ENCODE measurements at places on chromosomes 6 and 20.
A peak's percentile ranks its signal among the peaks of the same experiment; 100 is the strongest.

GRCh38 chr6:7998103-7998725 lies 66.0 kb downstream of the BLOC1S5 start:
- DNase-seq, result peak; percentile 51

DNA sequence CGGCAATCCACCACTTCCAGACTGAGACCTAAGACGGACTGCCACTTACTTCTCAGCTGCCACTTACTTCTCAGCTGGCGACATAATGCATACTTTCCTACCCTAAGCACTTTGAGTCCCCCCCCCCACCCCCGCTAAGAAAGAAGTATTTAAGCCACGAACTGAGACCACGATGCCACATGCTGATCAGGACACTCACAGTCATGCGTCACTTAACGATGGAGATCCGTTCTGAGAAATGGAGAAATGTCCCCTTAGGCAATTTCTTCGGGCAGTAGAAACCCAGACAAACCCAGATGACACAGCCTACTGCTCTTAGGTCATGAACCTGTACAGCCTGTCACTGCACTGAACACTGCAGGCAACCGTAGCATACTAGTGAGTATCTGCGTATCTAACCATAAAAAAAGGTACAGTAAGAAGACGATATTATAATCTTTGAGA lies 690 bp downstream of the IFNGR1 start:
- DNase-seq, result peak; percentile 88

DNA sequence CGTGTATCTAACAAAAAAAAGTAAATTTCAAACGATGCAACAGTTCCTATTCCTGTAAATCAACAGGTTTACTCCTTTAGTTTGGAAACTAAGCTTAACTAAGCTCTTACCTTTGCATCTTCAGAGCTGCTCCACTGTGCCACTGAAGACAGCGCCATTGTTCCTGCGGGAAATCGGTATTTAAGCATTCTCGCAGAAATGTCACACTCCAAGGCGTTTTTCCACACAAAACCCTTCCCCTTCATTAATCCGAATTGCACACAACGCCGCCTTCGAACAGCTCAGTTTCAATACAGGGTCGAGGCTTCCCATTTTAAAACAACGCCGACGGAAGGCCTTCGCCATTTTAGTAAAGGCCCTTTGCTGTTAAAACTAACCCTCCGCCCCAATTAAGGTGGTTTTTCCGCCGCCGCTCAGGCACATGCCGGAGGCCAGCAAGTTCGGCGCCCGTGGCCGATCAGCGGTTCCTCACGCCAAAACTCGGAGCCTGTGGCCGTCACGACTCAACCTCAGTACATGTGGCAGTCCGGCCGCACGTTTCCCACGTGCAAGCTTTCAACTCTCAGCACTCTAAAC lies 35.4 kb upstream of the SYNCRIP start:
- no peak for DNase-seq

DNA sequence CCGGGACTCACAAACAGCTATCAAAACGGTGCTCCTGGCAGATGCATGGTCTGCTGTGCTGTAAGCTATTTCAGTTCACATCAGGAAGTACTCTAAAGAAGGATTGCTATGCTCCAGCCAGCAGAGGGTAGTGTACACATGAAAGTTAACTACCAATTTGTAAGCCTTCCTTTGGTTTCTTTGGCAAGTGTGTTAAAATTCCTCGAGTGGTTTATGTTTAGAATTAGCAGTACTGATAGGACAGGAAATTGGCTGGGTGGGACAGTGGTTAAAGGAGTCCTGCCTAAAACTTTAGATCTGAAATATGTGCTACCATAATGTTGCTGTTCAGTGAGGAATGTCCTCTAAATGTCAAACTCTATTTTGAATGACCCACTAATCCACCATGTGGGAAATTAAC lies 47.4 kb downstream of the TRMT11 start:
- DNase-seq, result peak; percentile 85

DNA sequence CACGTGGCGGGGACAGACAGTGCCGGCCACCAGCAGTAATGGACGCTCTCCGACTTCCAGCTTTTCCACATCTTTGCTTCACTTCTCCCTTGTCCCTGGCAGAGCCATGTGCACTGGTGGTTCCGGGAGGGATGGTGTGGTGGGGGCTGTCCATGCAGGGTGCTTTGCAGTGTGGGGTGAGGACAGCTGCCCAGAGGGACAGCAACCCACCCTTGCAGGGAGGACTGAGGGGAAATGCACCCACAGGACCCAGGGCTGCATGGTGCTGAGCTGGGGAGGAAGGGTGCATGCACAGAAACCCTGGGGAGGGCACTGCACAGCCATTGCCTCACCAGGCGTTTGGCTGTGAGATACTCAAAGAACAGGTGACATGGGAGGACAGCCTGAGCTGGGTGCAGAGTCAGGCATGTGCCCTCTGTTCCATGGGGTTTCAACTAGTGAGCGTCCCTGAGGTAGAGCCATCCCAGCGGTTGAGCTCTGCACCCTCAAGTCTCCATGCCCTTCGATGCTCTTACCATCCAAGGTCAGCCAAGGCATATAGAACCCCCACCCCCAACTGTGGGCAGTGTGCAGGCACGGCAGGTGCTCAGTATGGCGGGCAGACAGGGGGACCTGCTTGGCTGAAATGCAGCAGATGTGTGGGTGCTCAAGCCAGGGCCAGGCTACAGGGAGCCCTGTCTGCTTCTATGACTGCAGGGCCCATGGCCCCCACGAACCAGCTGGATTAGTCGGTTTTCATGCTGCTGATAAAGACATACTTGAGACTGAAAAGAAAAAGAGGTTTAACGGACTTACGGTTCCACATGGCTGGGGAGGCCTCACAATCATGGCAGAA lies 239.7 kb downstream of the TTLL2 start:
- DNase-seq, result no peak

GRCh38 chr20:32702706-32703425 lies 29.1 kb upstream of the C20orf203 start:
- DNase-seq, result no peak

DNA sequence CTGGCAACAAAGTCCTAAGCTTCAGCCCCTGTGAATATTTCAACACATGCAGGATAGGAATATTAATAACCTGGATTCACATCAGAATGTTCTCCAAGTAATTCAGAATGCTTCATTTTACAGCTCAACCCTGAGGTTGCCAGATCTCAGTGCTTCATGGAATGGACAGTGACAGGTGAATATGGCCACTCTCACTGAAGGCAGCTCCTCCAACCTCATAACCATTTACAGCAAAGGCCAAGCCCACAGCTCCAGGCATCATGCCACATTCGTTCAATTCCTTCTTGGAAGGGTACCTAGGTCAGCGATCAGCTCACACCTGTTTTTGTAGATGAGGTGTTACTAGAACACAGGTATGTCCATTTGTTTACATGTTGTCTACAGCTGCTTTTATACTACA lies 17.1 kb downstream of the CLIC5 start:
- DNase-seq, result no peak

DNA sequence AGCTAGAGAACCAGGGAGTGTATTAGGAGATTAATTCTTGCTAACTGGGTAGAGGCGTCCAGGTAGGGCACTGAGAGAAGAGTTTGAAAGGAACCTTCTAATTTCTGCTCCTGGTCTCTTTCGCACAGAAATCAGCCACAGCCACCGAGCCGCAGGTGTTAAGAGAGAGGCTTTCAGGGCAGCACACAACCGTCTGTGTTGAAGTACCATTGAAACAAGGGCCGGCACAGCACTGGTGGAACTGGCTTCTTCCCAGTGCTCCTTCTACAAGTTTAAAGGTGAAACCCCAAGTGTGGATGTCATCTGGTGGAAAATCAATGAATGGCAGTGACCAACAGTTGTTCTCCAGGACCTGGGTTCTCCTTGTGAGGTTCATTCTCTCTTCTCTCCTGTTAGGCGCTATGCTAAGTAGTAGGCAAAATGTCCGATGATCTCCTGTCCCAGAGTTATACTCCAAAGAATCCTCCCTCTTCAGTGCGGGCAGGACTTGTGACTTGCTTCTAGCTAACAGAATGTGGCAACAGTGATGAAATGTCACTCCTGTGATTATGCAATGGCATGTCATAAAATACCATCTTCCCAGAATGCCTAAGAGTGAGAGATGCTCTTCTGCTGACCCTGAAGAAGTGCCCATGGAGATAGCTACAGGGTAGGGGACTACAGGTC lies 15.0 kb upstream of the RIN2 start:
- no peak for DNase-seq

GRCh38 chr6:5334341-5334740 lies 73.0 kb downstream of the FARS2 start:
- DNase-seq, result no peak

All from EL (cell line).